Upper lobe of right lung (tissue), 1 donor: ENCODE measurements at places on chromosomes 7 and 10.

DNA sequence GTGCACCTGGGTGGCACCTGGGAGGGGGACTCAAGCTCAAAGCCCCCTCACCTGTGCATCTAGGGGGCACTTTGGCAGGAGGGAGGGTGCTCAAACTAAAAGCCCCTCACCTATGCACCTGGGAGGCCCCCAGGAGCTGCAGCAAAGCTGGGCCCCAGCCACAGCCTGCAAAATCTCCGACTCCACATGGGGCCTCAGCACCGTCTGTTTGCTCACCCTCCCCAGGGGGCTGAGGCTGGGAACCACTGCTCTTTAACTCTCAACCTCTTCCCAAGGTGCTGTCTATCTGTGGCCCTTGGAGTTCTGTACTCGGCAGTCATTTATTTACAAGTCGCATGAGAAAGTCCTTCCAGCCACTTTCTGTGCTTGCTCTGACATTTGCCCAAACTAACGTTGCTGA lies 458.4 kb downstream of the DNAJB6 start:
- H3K27me3 ChIP-seq, result no peaks in the 10 kb centered on the region
- no peak for DNase-seq
- H3K36me3 ChIP-seq, result no peaks in the 10 kb centered on the region
- no peaks in the 10 kb centered on the region for H3K4me1 ChIP-seq
- no peak overlapping the region for H3K27ac ChIP-seq

GRCh38 chr10:63497321-63497720 lies 23.9 kb upstream of the REEP3 start:
- H3K4me1 ChIP-seq, result no peaks in the 10 kb centered on the region
- no peak overlapping the region for H3K27ac ChIP-seq
- no peaks in the 10 kb centered on the region for H3K27me3 ChIP-seq

DNA sequence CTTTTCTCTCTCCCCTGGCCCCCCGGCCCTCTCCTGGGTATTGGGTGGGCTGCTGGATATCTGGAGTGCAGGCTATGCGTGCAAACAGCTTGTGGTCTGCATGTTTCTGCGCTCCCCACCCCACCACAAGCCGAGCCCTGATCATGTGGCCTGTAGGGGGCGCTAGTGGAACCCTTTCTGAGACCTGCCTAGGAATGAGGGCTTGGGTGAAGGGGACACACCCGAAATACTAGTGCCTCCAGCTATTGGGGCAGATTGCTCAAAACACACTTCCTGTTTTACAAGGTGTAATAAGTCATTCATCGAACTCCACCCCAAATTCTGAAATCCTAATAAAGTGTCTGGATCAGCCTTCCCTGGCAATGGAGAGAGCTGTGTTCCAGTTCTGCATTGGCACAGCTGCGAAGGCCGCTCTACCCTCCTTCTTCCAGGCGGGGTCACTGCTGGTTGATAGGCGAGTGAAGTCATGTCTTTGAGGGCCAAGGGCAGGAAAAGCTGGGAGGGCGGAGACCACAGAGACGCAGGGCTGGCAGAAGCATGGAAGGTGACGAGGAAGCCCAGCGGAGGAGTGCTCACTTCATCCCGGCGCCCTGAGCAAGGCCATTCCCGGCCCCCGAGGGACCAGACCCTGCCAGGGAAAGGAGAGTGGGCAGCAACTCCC lies 19.8 kb upstream of the PRRT4 start:
- H3K36me3 ChIP-seq, result no peaks in the 10 kb centered on the region
- H3K4me1 ChIP-seq, result no peaks in the 10 kb centered on the region
- no peak overlapping the region for H3K27ac ChIP-seq
- no peak overlapping the region for H3K4me3 ChIP-seq
- DNase-seq, result no peak
- no peaks in the 10 kb centered on the region for H3K27me3 ChIP-seq

DNA sequence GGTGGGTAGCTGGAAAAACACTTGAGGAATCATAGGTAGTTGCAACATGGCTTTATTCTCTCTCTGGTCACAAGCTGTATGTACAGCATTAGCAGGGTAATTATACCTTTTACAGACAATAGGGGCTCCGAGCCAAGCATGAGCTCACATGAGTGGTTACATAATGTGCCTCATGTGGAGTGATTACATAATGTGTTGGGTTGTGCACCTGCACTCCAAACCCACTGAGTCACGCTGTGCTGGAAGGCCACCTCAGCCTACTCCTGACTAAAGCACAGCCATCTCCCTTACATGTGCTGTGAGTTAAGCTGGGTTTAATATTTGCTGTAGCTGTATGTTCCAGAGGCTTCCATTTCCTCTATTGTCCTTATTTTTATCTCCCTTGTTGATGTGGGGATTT lies 348.7 kb upstream of the SEMA3C start:
- no peak overlapping the region for H3K27ac ChIP-seq
- H3K4me3 ChIP-seq, result no peak overlapping the region
- no peaks in the 10 kb centered on the region for H3K27me3 ChIP-seq
- no peak for DNase-seq

GRCh38 chr10:48459270-48460150 lies 145.4 kb downstream of the ARHGAP22 start:
- no peaks in the 10 kb centered on the region for H3K36me3 ChIP-seq
- H3K27me3 ChIP-seq, result no peaks in the 10 kb centered on the region
- peaks cover 3% of the 10 kb centered on the region for H3K4me1 ChIP-seq
- peak; percentile 64 for DNase-seq
- no peak overlapping the region for H3K27ac ChIP-seq

DNA sequence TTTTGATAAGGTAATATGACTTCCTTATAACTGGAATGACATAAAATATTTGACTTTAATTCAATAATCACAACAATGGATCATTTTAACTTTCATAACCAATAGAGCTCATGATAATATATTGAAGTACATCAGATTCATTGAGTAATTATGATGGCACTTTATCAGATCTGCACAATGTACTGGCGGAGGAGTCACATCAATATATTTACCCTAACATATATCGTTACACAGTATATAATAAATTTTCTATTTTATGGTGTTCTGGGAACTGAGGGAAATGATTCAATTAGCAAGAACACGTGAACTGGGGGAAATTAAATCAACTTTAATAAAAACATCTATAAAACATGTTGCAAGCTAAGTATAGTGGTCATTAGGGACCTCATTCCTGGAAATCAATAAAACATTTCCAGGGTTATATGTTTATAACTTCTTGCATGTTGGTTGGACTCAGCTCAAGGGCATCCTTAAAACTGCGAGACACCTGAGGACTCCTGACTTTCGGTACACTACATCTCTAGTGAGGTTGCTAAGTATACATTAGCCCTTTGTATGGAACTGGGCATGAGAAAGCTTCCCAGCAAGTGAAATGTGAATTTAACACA lies 254.0 kb downstream of the KCND2 start:
- no peak overlapping the region for H3K27ac ChIP-seq
- no peaks in the 10 kb centered on the region for H3K36me3 ChIP-seq
- H3K27me3 ChIP-seq, result no peaks in the 10 kb centered on the region
- no peak for DNase-seq

- no peak overlapping the region for H3K27ac ChIP-seq
- no peak overlapping the region for H3K4me3 ChIP-seq
- no peaks in the 10 kb centered on the region for H3K36me3 ChIP-seq
- DNase-seq, result no peak
Observed at GRCh38 chr7:108613949-108614381, 44.3 kb downstream of the DNAJB9 start.
